GM23338 (cell line): ENCODE measurements at places on chromosomes 6 and 20. TPM values are rescaled to one million over a fixed set of nuclear protein-coding genes. Genes with fewer than 3 reads are reported as not detected.

DNA sequence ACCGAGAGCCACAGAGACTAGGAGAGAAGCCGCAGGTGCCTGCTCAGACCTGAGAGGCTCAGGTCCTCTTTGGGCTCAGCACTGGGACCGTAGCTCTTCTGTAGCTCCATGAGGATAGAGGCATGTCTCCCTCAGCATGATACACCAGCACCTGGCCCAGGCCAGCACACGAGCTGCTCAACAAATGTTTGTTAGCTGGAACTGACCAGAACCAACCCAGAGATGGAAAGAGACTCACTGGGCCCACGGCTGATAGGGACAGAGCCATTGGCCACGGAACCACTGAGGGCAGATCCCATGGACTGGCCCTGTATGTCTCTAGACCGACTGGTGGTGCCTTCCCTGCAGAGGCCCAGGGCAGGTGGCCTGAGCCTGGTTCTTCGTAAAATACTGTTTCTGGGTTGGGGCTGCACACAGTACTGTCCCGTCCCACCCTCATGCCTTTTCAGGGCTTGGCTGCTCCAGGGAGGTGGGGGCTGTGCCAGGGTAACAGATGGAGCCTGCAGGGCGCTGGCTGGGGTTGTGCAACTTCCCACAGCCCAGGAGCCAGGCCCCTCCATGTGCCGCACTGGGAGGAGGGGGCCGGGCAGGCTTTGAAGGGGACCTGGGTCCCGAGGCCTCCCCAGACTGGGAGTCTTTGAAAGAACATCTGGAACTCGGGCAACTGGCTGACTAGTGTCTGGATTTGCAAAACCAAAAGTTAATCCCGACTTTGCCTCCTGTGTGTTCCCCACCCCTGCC, 5.2 kb downstream of the C20orf204 start:
- no peaks in the 10 kb centered on the region for H3K36me3 ChIP-seq
- peak overlapping the region; percentile 63; the same call in 1 of the 2 replicates for H3K4me3 ChIP-seq
- peak; percentile 30 for DNase-seq
- H3K27ac ChIP-seq: no peak overlapping the region

DNA sequence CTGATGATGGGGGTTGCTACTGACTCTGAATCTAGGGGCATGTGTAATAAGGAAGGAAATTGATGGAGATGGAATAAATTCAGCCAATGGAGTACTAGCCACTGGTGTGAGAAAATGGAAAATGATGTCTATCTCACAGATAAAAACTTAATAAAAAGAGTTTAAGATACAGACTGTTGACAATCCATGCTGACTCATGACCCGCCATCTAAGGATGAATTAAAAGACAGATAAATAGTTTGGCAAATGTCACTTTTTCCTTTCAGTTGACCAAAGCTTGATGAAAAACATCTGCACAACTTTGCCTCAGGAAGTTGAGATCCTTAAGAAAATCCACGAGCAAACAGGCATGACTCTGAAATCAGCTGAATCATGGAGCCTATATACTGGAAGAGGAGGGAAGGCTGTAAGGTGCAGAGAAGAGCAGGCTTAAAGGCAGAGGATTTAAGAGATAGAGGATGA, 82.6 kb upstream of the BMP5 start:
- H3K27ac ChIP-seq: no peak overlapping the region
- no peak for DNase-seq
- no peaks in the 10 kb centered on the region for H3K27me3 ChIP-seq
- H3K36me3 ChIP-seq: no peaks in the 10 kb centered on the region
- H3K4me3 ChIP-seq: no peak overlapping the region
- peaks cover 12% of the 10 kb centered on the region; the same call in 1 of the 2 replicates for H3K4me1 ChIP-seq

Gene MAN1A1
- total RNA-seq: 7.0 and 8.7 TPM in 2 replicates

- no peak overlapping the region for H3K27ac ChIP-seq
- H3K27me3 ChIP-seq: no peaks in the 10 kb centered on the region
- no peaks in the 10 kb centered on the region for H3K36me3 ChIP-seq
- no peaks in the 10 kb centered on the region for H3K4me1 ChIP-seq
Measured at GRCh38 chr6:135640449-135641111, 143.0 kb upstream of the AHI1 start.

DNA sequence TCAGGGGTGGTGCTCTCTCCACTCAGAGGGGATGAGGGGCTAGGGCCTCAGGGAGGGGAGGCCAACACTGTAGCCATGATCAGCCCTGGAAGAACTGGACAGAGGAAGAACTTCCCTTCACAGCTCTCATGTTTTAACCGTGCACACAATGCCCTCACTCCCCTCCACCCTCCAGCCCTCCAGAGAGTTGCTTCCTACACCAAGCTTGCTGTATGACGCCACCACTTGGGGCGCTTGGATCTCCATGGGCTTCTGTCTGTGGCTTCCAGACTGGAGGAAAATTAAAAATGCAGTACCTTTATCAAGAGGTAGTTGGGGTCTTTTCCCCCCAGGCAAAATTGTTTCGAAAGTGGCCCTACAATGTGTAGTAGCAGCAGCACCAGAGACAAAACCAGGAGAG, 48.4 kb downstream of the ARHGAP40 start:
- DNase-seq: peak; percentile 35
- no peaks in the 10 kb centered on the region for H3K36me3 ChIP-seq
- peaks cover 55% of the 10 kb centered on the region for H3K27me3 ChIP-seq
- H3K4me3 ChIP-seq: no peak overlapping the region

DNA sequence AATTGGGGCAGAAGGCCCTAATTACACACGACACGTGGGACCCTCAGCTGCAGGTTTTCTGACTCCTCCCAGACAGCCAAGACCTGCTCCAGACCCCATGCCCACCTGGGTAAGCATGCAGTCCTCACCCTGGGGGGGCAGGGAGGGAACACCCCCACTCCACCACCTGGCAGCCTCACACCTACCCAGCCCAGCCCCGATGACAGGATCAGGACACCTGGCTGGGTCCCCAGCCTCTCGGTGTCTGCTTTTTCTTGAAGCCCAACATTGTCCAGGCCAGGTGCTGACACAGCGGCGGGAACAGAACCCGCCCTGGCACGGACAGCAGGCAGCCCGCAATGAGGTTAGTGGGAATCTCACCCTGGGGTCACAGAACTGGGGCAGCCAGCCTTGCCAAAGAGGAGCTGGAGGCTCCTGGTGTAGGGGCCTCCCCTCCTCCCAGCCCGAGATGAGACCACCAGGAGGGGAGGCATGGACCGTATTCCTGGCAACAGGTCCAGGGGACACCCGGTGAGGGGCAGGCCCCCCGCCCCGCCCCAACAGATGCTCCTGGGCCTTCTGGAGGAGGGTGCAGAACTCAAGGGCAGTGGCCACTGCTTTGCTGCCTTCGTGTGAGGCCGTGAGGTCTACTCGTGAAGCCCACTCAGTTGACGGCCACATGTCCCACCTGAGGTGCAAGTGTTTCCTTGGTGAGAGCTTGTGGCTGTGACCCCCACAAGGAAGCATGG, 103.8 kb downstream of the DLL1 start:
- H3K36me3 ChIP-seq: no peaks in the 10 kb centered on the region
- no peak for DNase-seq
- no peaks in the 10 kb centered on the region for H3K27me3 ChIP-seq
- no peak overlapping the region for H3K4me3 ChIP-seq
- H3K4me1 ChIP-seq: no peaks in the 10 kb centered on the region

- no peaks in the 10 kb centered on the region for H3K27me3 ChIP-seq
- no peak overlapping the region for H3K27ac ChIP-seq
- peaks cover 27% of the 10 kb centered on the region for H3K4me1 ChIP-seq
- DNase-seq: no peak
- peaks cover 4% of the 10 kb centered on the region; the same call in 1 of the 2 replicates for H3K36me3 ChIP-seq
Measured at GRCh38 chr6:148524976-148525375, 182.3 kb downstream of the SASH1 start.

Gene PRKN
- 0.10 and 0.39 TPM in 2 replicates for total RNA-seq

GRCh38 chr6:54353975-54354374, 45.7 kb downstream of the TINAG start:
- no peaks in the 10 kb centered on the region for H3K27me3 ChIP-seq
- no peaks in the 10 kb centered on the region for H3K4me1 ChIP-seq
- DNase-seq: no peak
- H3K27ac ChIP-seq: no peak overlapping the region
- no peaks in the 10 kb centered on the region for H3K36me3 ChIP-seq

DNA sequence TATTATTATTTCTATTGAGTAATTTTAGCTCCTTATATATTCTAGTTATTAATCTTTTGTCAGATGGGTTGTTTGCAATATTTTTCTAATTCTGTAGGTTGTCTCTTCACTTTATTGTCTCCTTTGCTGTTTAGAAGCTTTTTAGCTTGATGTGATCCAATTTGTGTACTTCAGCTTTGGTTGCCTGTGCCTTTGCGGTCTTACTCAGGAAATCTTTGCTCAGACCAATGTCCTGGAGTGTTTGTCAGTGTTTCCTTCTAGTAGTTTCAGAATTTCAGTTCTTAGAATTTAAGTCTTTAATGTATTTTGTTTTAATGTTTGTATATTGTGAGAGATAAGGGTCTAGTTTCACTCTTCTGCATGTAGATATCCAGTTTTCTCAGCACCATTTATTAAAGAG, 916.0 kb upstream of the EYS start:
- H3K4me3 ChIP-seq: no peak overlapping the region
- H3K27me3 ChIP-seq: no peaks in the 10 kb centered on the region
- H3K4me1 ChIP-seq: no peaks in the 10 kb centered on the region
- DNase-seq: no peak
- H3K27ac ChIP-seq: no peak overlapping the region

GRCh38 chr20:35409542-35409941, 2.2 kb downstream of the UQCC1 start:
- no peak overlapping the region for H3K4me3 ChIP-seq
- peaks cover 22% of the 10 kb centered on the region for H3K36me3 ChIP-seq
- no peak for DNase-seq
- no peak overlapping the region for H3K27ac ChIP-seq
- no peaks in the 10 kb centered on the region for H3K27me3 ChIP-seq

DNA sequence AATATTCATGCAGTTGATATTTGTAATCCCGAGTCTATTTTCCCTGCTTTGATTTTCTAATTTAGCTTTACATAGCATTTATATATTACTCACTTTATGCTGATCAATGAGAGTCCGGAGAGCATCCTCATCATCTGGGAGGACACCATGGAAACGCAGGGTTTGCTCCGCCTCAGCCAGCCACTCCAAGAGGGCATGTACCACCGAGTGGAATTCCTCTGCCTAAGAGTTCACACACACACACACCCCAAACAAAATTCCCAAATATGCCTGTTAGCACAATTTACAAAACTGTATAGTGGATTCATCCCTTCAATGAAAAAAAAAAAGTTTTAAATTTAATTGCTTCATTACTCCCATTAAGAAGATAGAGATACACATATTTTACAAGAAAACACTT, 160.7 kb downstream of the DST start:
- DNase-seq: no peak
- no peaks in the 10 kb centered on the region for H3K4me1 ChIP-seq
- no peak overlapping the region for H3K4me3 ChIP-seq
- H3K27ac ChIP-seq: no peak overlapping the region
- peaks cover 9% of the 10 kb centered on the region; the same call in 1 of the 2 replicates for H3K36me3 ChIP-seq

GRCh38 chr6:106820412-106820852, 154.1 kb downstream of the CD24 start:
- H3K27ac ChIP-seq: no peak overlapping the region
- H3K27me3 ChIP-seq: no peaks in the 10 kb centered on the region
- H3K4me3 ChIP-seq: no peak overlapping the region

Gene VGLL2
- total RNA-seq: 0.12 TPM in 1 of 2 replicates, not detected in the other

Gene CYP39A1
- 1.8 and 3.5 TPM in 2 replicates for total RNA-seq

Gene CCN6
- total RNA-seq: not detected in 2 replicates

DNA sequence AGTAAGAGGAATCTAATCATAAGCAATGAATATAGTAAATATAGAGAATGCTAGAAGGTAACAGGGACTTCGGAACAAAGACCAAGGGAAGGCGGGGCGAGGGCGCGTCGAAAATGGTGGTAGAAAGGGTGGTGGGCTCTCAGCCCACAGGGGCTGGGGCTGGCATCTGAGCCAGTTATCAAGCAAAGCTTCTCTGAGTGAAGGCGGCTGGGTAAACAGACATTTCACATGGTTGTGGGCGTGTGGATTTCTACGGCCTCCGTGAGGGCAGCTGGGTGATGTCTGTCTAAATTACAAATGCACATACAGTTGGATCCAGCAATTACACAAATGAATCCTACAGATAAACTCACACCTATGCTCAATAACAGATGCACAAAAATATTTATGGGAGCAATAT, 56.6 kb downstream of the TOX2 start:
- no peaks in the 10 kb centered on the region for H3K36me3 ChIP-seq
- no peak overlapping the region for H3K27ac ChIP-seq
- no peaks in the 10 kb centered on the region for H3K27me3 ChIP-seq
- no peak overlapping the region for H3K4me3 ChIP-seq
- no peak for DNase-seq

Gene SLC2A10
- 7.9 and 14.6 TPM in 2 replicates for total RNA-seq

Gene CD93
- 0.04 TPM in 1 of 2 replicates, not detected in the other for total RNA-seq

GRCh38 chr6:135606392-135606791, 108.9 kb upstream of the AHI1 start:
- no peaks in the 10 kb centered on the region for H3K27me3 ChIP-seq
- DNase-seq: no peak
- no peak overlapping the region for H3K4me3 ChIP-seq
- no peak overlapping the region for H3K27ac ChIP-seq
- H3K4me1 ChIP-seq: no peaks in the 10 kb centered on the region
- peaks cover 2% of the 10 kb centered on the region; the same call in 1 of the 2 replicates for H3K36me3 ChIP-seq

DNA sequence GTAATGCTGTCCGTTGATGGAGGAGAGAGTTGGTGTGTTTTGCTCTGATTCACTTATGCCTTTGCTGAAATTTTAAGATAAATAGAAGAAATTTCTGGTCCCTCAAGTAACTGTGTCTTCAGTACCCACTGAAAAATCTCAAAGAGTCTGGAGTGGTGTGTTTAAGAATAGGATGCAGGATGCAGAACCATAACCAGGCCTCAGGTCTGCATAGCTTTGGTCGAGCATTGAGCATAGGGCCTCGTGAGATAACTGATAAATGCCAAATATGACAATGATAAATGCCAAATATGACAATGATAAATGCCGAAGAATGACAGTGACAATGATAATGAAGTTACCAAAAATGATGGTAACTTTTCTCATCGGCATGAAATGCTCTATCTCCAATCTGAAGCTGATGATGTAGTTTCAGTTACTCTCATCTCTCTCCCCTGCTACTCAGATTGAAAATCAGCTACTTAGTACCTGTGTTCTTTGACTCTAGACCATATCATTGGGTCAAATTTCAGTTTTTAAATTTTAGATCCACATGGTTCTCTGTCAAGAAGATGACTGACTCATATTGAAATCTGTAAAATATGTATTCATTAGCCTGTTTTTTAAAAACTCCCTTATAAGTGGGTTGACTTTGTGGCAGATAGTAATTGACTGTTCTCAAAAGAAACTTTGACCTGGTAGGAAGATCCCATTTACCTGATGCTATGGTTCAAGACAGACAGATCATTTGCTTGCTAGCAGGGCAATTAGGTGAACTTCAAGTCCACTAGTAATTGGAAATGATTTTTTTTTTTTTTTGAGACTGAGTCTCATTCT, 96.6 kb downstream of the SLC16A10 start:
- no peak overlapping the region for H3K4me3 ChIP-seq
- H3K27ac ChIP-seq: no peak overlapping the region
- no peaks in the 10 kb centered on the region for H3K36me3 ChIP-seq
- DNase-seq: no peak
